ENCODE measurements at places on chromosomes 2 and 18.

DNA sequence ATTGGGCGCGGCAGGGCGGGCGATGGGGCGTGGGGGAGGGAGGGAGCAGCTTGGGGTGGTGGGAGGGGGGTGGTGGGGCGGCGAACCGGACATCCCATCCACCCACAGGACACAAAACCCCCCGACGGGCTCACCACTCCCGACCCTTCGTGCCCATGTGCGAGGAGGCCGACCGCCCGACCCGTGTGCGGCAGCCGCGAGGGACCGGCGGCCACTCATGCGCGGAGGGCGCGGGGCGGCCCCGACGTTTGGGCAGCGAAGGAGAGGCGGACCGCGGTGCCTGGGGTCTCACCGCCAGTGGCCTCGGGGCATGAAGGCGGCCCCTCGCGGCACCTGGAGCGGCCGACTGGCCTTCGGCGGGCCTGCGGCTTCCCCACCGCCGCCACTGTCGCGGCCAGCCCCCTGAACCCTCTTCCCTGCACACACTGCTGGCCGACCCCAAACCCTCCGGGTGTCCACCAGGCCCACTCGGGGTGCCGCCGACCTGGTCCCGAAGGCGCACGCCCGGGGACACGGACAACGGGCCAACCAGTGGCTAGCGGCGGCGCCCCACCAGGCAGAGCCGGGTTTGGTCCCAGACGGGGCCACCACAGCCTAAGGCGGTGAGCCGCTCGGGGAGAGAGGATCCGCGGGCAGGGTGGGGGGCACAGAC, 94.6 kb upstream of the ANKRD30BL start:
- no peak for DNase-seq

GRCh38 chr18:71809711-71810110, 734.4 kb downstream of the CBLN2 start:
- no peak for DNase-seq

DNA sequence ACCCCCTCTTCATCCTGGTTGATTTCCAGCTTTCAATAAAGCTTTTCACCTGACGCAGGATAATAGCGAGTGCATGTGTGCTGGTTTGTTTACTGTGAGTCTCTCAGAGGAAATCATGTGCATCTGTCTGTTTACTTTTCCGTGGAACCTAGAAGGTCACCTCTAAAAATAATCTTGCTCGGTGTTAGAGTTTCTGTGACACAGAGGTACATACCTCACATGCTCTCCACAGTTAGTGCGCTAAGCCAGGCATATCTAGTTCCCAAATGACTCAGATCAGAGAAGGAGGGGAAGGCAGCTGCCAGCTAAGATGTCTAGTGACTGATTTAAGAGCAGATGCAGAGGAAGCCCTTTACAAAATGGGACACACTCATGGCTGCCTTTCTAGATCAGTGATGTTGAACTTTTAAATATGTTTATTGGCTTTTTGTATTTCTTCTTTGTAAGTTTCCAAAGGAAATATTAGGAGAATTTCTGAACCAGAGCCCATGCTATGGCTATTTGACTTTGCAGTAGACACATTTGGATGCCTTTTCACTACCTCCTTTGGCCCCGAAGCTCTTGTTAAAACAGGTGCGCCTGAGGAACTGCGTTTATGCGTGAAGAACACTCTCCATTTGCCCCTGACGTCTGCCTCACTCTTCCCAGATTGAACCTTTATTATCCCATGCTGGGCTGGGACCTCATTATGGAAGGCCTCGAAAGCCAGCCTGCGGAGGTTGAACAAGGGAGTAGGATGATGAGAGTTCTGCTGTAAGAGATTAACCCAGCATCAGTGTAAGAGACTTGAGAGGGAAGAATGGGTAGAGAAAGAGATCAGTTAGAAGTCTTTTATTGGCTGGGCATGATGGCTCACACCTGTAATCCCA, 145.6 kb downstream of the FAM161A start:
- no peak for DNase-seq

DNA sequence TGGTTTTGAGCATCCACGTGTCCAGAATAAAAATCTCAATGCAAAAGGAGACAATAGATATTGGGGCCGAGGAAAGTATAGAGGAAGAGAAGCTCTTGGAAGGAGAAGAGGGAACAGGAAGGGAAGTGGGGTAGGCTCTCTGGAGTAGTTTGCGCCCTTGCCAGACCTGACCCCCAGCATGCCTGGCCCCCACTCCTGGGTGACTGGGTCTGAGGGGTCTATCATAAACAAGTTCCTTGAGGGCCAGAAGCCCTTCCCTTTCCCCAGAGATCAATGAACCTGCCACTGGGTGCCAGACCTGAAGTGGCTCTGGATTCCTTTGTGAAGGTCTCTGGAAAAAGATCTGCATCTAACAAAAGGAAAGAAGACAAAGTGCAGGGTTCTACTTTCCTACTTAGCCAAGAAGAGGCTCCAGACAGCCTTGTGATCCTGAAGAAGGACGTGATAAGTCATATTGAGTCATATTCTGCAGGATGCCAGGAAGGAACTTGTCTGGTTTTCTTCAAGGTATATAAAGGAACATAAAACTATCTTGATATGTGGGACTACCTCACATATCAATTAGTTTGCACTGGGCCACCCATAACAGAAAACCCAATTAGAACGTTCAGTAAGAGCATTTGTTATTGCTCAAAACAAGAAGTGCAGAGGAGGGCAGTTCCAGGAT, 18.7 kb upstream of the ATOH8 start:
- DNase-seq: no peak

- no peak for DNase-seq
These were observed 24.1 kb downstream of the TRABD2A start for GRCh38 chr2:84856787-84857186.

DNA sequence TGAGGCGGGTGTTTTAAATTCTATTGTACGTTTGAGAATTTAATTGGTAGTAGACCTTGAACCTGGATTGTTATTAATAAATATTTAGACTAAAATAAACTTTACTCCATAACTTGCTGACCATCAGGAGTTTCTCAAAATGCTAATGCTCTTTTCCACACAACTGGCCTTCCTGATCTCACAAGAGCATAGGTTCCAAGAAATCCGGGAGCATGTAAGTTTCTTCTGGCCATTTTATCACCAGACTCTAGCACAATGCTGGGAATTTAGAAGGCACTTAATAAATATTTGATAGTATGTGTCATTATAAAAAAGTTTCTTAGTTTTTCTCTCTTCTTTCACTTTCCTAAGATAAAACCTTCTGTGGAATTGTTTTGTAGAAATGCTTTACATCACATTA, 2047.1 kb downstream of the SUCLG1 start:
- no peak for DNase-seq

DNA sequence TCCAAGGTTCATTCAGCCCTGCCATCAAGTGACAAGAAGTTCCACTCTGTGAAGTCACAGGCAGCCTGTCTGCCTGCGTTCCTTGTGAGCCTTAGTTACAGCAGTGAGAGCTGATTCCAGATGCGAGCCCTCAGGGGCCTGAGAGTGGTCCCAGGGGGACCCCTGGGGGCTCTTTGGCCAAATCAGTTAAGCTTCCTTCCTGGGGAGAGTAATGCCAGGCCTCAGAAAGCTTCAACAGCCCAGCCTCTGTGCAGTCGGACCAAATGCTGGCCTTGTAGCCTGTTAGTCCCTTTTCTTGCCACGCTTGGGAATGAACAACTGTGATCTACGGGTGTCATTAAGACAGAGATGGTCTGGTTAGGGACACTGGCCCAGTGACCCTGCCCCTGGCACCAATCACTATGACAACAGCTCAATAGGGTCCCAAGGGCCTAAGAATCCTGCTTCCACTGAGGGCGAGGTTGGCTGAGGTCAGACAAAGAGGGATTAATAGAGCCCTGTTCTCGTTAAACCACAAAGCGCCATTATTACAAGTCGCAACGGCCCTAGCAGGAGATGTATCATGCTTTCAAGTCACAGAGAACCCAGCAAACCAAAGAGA, 50.9 kb downstream of the HS1BP3 start:
- no peak for DNase-seq

- no peak for DNase-seq
These were observed 186.5 kb upstream of the HDAC4 start for GRCh38 chr2:239587311-239587731.

GRCh38 chr2:233470011-233470687, 96.4 kb downstream of the USP40 start:
- DNase-seq: no peak

- no peak for DNase-seq
These were observed 140.7 kb upstream of the FN1 start for GRCh38 chr2:215576572-215576971.

DNA sequence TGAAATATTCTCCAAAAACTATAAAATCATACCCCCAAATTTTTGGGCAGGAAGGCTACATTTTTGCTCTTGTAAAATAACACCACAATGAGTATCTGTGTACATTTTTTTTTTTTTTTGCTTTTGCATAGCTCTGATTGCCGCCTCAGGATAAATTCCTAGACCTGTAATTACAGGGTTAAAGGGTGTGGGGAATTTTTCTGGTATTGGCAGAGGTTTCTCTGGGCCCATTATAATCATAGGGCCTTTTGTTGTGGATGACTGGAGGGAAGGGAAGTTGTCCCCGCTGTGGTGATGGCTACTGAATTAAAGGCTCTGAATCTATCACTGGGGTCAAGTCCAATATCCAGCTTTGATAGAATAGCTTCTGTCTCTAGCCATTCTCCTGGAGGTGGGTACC, 26.6 kb downstream of the CCDC195 start:
- DNase-seq: no peak

GRCh38 chr2:235116885-235117492, 165.2 kb downstream of the SH3BP4 start:
- peak; percentile 72 for DNase-seq

- DNase-seq: no peak
These were observed 6.4 kb upstream of the ODC1 start for GRCh38 chr2:10454505-10454904.

- no peak for DNase-seq
These were observed 377.2 kb upstream of the SALL3 start for GRCh38 chr18:78602430-78602829.

- DNase-seq: no peak
These were observed 159.8 kb downstream of the KLHL29 start for GRCh38 chr2:23544589-23545295.

GRCh38 chr2:222257645-222258044, 41.2 kb downstream of the PAX3 start:
- no peak for DNase-seq

GRCh38 chr2:53584986-53585385, 182.6 kb upstream of the CHAC2 start:
- no peak for DNase-seq

- DNase-seq: no peak
These were observed 62.8 kb upstream of the LAPTM4A start for GRCh38 chr2:20113986-20114938.

GRCh38 chr2:148237911-148238310, 217.0 kb downstream of the MBD5 start:
- DNase-seq: no peak

- no peak for DNase-seq
These were observed 80.0 kb downstream of the MAP4K3 start for GRCh38 chr2:39356922-39357639.

- no peak for DNase-seq
These were observed 21.5 kb downstream of the EPG5 start for GRCh38 chr18:45945669-45946068.

DNA sequence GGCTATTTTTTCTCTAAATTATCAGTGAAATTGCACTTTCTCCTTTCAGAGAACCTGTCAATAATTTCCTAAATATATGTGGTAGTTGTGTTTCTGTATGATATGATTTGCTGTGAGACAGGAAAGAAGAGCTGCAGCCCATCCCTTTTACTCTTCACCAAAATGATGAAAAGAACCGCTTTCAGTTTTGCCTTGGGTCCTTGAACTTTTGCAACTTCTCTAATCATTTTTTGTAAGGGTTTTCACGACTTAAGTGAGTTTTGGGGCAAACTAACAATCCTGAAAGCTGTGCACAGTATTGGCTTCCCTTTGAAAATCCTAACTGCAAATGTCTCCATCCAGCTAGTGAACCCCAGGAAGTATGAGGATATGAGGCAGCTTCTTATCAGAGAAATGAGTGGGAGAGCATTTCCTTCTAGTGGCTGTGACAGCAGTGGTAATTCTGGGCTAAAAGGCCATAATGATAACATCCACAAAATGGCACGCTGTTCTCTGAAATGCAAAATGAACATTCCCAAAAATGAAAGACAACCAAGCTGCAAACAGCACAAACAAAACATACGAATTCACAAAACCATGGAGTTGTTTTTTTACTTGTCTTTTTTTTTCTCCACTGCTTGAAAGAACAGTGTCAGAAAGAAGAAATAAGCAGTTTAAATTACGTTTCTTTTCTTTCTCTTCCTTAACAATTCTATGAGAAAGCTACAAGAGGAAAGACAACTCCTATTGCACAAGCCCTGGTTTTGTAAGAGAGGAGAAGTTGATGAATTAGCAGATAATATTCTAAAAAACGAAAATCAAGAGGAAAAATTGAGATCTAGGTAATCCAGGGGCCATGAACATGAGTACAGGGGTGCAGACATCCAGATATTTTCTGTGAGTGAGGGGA, 1291.6 kb upstream of the ZEB2 start:
- DNase-seq: no peak

Measured in SK-N-MC (cell line).